Right lung (tissue), 10 donors: ENCODE measurements at places on chromosomes 4 and X. TPM values are rescaled to one million over a fixed set of nuclear protein-coding genes. Genes with fewer than 3 reads are reported as not detected.

GRCh38 chrX:65633826-65634225 is 33.6 kb upstream of the MSN start:
- no peak for DNase-seq

- no peak for DNase-seq
Measured at GRCh38 chrX:43218198-43218597, 437.9 kb upstream of the MAOA start.

ACE2 gene
- 0.81 TPM for polyA plus RNA-seq

GRCh38 chr4:109879081-109879480 is 31.2 kb downstream of the LRIT3 start:
- no peak for DNase-seq

NHSL2 gene
- 7.5 TPM for polyA plus RNA-seq

- DNase-seq = no peak
Measured at GRCh38 chr4:60463857-60464502, 736.1 kb upstream of the ADGRL3 start.

SYP gene
- polyA plus RNA-seq = 3.5 TPM

DNA sequence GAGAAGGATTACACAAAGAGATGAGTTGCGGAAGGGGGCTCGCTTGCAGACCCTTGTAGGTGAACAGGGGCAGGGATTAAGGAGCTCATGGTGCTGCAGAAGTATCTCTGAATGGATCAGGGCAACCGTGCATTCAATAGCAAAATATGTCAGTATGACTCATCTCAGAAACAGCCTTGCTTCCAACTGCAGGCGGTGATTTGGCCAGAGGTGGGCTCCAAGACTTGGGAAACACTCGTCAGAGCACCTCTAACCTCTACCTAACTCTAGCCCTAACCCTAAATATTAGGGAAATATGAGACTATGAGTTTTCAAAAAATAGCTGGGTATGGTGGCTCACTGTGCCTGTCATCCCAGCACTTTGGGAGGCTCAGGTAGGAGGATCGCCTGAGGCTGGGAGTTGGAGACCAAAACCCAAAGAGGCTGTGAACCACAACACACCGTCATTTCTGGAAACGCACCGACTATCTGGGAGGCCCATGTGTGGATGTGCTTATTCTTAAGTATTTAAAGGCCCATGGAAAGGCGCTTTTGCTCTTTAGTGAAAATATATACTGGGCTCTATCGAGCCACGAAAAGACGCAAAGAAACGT is 102.6 kb downstream of the DHRSX start:
- DNase-seq = no peak

SPANXB1 gene
- polyA plus RNA-seq = not detected

SCOC gene
- polyA plus RNA-seq = 99.1 TPM

PABPC1L2A gene
- polyA plus RNA-seq = not detected

DMD gene
- 59.8 TPM for polyA plus RNA-seq

GRCh38 chr4:111136438-111136837 is 513.6 kb upstream of the PITX2 start:
- DNase-seq = no peak

DNA sequence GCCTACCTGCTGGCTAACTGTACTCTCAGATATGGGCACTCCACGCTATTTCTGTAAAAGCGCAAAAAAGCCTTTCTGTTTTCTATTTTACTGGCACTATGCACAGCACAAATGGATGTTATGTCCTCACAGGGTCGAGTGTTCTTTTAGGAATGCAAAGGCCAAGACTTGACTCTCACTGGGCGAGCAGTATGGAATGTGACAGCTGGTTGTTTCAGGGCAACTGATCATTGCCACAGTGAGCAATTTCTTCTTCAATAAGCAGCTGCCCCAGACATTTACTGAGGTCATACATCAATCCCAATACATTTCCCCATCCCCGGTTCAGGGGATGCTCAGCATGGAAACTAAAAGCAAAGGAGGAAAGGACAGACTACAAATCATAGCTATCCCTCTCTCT is 58.2 kb downstream of the PDE5A start:
- peak; percentile 28 for DNase-seq

GRCh38 chrX:3815896-3816664 is 102.6 kb upstream of the PRKX start:
- no peak for DNase-seq

DNA sequence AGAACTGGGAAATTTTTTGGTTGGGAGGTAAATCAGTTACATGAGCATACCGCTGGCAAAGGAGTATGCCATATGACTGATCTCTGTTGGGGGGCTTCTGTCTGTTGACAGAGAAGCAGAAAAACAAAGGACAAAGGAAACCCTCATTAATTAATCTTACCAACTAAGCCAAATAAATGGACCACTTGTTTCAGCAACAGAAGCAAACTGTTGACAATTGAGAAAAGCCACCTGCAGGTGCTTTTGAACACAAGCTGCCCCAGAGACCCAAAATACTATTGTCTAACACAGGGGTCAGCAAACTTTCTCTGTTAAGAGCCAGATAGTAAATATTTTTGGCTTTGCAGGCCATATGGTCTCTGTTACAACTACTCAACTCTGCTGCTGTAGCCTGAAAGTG is 7.0 kb upstream of the FRYL start:
- DNase-seq = peak; percentile 26

- peak; percentile 55 for DNase-seq
Measured at GRCh38 chr4:138487230-138487629, 245.1 kb upstream of the SLC7A11 start.

- DNase-seq = no peak
Measured at GRCh38 chr4:48078862-48079655, 55.0 kb downstream of the TXK start.

GPRIN3 gene
- polyA plus RNA-seq = 2.0 TPM

DNA sequence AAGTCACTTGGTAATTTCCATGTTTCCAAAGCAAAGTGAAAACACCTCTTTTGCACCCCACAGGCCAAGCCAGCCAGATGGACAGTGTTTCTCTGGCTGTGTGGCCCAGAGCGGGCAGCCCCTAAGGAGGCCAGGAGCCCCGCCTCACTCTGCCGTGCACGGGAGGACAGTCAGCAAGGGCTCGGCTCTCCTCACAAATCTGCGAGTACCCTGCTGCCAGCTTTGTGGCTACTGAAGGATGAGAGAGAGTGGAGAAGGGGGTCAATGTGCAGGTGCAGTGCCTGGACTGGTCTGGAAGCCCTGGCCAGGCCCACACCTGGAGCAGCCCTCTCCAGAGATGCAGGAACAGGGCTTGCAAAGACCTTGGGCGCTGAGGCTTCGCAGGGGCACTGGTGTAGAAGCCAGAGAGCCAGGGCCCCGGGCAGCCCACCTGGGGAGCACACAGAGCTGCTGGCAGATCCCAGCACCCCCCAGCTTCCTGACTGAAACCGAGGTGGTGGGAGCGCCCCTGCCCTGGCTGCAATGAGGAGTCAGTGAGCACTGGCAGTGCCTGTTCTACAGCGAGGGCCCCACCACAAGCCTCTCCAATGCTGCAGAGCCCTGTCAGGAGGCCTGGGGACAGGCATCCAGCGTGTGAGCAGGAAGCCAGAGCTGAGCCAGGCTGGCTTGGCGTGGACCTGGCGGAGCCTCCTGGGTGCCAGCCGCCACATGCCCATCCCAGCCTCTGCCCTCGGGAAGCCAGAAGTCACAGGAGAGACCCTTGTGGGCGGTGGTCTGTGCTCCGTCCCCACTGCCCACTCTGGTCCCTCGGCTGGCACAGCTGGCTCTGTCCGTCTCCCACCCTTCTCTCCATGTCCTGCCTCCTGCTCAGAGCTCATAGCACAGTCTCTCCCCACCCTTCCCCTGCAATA is 3.9 kb downstream of the SPON2 start:
- no peak for DNase-seq

MAGEA2 gene
- polyA plus RNA-seq = not detected

DNA sequence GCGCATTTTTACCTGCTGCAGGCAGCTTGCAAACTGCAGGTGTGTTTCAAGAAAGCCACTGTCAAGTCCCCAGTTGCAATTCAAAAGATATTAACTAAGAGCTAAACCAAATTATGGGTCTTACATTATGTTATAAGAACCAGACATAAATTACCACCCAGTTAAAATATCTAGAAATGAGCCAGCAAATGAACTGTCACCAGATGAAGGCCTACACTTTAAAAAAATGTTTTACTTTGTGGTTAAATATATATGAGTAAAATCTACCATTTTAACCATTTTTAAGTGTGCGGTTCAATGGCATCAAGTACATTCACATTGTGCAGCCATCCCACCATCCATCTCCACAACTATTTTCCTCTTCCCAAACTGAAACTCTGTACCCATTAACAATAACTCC is 32.0 kb upstream of the TMEM131L start:
- no peak for DNase-seq

DNA sequence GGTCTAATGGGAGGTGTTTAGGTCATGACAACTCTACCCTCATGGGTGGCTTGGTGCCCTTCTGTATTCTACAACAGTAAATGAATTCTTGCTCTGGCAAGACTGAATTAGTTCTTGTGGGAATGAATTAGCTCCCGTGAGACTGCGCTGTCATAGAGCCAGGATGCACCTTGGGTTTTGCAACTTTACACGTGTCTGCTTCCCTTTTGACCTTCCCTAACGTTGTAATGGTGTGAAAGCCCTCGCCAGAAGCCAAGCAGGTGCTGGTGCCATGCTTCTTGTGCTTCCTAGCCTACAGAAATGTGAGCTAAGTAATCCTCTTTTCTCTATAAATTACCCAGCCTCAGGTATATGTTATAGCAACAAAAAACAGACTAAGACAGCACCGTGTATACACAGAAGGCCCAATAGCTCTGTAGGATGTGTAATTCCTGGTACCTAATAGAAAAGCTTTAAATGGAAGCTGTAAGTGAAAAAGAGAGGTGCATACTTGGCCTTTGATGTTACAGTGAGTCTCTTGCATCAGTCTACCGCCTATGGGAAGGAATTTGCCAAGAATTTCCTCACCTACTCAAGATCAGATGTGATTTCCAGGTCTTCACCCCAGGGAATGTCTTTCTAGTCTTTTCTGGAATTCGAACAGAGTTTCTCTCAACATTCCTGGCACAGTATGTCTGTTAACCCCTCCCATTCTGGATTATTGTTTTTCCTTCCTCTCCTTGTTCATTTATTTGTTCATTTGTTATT is 3.2 kb upstream of the ENPEP start:
- no peak for DNase-seq

TXK gene
- polyA plus RNA-seq = 2.7 TPM

GAGE1 gene
- not detected for polyA plus RNA-seq
